ENCODE measurements at places on chromosomes 1 and 21.

- no peak for DNase-seq
Observed at GRCh38 chr1:227420147-227420546, 101.9 kb upstream of the CDC42BPA start.

- DNase-seq: no peak
Observed at GRCh38 chr1:30024411-30025195, 698.8 kb downstream of the MATN1 start.

DNA sequence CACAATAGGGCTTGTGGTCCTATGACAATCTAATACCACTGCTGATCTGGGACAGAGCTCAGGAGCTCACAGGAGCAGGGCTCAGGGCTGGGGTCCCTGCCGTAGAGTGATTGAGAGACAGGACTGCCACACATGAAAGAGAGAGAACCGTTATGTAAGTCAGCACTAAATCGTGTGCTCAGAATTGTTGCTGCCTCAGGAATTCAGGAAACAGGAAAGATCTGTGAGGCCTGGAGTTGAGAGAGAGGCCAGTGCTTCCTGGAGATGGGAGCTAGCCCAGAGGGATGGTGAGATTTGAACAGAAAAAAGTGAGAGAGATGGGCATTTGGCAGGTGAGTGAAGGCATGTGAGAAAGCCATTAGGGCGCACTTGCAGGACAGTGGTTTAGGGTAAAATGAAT, 17.5 kb upstream of the ACBD6 start:
- DNase-seq: no peak

DNA sequence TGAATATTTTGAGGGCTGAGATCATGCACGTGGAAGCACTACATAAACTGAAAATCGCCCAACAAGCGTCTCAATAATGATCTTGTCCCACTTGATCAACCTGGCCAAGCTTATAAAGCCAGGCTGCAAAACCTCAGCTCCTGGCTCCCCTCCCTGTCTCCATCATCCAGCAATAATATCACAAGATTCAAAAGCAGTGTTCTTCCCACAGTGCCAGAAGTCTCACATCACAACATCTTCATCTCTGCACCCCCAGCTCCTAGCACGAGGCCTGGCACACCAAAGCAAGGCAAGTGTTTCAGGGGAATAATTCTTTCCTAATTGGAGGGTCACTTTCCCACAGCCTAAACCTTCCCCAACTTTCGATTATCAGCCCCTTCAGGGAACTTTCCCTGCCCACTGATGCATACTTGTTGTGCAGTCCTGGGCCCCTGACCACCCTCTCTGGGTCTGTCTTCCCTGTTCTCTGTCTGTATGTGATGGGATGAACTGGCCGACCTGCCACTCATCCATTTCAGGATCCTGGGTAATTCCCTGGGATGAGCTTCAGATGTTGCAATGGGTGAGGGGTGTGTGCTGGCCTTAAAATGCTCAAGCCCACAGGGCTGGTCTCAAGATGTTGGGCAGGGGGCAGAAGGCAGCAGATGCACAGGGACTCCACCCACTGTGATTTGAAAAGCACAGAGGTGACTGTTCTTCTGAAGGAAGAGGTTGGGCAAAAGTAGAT, 129.0 kb downstream of the DMRTB1 start:
- no peak for DNase-seq

DNA sequence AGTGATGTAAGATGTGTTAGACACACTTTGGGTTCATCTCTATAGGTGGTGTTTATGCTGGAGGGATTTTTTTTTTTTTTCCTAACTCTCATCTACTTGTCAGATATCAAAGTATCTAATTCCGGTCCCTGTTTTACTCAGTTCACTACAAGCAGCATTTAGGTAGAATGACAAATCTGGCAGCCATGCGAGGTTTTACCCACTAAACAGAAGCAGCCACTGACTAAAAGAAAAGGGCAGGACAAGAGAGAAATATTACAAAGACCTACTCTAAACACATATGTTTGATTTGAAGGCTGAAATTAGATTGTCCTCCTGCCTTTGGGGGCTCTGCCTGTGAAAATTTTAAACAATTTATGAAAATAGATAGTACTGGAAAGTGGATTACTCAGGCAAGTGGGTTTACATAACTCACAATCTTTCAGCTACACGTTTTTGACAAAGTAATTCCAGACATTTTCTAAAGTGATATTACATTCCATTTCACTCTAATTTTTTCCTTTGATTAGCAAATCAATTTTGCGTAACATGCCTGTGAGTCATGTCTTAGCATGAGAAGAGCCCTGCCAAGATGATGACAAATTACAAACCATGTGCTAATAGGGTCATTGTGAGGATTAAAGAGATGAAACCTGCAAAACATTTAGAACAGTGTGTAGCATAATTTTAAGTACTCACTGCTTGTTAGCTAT, 172.6 kb downstream of the PLA2G4A start:
- DNase-seq: peak; percentile 69

- DNase-seq: no peak
Observed at GRCh38 chr1:4055294-4055967, 155.4 kb upstream of the C1orf174 start.

GRCh38 chr1:68551459-68551858, 54.6 kb upstream of the DEPDC1 start:
- DNase-seq: no peak

- DNase-seq: no peak
Observed at GRCh38 chr1:118148034-118148433, 37.0 kb downstream of the SPAG17 start.

DNA sequence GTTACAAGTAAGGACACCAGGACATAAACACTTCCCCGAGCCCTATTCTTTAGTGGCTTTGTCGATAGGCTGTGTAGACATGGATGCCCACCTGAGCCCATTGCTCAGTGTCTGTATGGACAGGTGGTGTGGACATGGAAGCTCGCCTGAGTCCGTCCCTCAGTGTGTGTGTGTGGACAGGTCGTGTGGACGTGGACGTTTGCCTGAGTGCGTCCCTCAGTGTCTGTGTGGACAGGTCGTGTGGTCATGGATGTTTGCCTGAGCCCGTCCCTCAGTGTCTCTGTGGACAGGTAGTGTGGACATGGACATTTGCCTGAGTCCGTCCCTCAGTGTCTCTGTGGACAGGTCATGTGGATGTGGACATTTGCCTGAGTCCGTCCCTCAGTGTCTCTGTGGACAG, 38.7 kb upstream of the COL6A2 start:
- no peak for DNase-seq

DNA sequence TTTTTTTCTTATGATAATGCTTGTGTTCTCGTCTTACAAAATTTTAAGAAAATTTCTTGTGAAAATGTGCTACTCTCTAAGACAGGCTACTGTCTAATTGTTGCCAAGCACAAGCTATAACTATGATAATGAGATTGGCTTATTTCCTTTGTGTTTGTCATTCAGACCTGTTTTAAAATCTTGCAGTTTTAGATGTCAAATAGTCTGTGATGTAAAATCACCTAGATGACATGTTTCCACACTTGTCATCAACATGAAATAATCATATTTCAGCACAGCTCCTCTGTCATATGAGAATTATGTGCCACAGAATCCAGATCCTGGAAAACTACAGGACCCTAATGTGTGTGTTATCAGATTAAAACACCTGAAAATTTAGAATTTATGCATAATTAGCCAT, 539.7 kb downstream of the USP25 start:
- DNase-seq: no peak

DNA sequence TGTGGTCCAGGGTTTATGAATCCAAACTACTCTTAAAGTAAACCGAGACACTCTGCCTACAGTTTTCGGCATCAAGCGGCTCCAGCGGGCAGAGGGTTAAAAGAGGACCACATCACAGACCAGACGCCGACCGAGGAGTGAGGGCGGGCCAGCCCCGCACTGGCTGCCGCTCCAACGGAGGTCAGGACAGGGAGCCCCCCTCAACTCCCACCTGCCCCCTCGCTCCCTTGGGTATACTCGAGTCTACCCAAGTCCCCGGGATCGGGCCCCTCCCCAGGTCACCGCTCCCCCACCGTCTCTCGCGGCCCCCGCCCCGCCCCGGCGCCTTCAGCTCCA, 312 bp downstream of the ARNT start:
- no peak for DNase-seq

GRCh38 chr1:94258873-94259331, 21.5 kb upstream of the ARHGAP29 start:
- peak; percentile 88 for DNase-seq

- DNase-seq: no peak
Observed at GRCh38 chr21:44927259-44927586, 6.5 kb upstream of the ITGB2 start.

GRCh38 chr1:28882009-28882628, 32.2 kb upstream of the EPB41 start:
- DNase-seq: peak; percentile 52

DNA sequence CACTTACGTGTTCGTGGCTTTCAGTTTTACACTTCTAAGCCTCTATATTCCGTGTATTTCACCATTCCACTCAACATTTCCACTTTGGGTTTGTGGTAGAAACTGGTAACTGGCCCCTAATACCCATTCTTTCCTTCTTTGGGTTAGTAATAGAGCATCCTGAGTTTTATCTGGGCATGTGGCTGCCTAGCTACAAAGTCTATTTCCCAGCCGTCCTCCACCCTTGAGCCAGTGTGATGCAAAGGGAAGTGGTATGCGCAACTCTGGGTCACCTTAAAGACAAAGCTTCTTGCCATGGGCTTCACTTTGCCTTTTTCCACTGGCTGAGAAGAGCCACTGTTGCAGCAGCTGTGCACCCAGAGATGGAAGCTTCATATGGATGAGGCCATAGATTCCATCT, 73.9 kb downstream of the LAMC2 start:
- DNase-seq: no peak

DNA sequence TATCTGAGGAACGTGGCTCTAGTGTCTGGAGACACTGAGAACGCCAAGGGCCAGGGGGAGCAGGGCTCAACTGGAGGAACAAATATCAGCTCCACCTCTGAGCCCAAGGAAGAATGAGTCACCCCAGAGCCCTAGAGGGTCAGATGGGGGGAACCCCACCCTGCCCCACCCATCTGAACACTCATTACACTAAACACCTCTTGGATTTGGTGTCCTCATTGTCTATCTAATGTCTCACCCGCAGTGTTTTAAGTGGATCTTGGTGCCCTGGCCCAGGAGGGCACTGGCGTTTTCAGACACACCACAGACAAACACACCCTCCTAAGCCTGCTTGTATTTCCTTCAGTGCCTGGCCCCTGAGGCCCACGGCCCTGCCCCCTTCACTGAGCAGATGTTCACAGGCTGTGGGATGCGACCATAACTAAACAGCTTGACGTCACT, 2.2 kb upstream of the FALEC start:
- no peak for DNase-seq

DNA sequence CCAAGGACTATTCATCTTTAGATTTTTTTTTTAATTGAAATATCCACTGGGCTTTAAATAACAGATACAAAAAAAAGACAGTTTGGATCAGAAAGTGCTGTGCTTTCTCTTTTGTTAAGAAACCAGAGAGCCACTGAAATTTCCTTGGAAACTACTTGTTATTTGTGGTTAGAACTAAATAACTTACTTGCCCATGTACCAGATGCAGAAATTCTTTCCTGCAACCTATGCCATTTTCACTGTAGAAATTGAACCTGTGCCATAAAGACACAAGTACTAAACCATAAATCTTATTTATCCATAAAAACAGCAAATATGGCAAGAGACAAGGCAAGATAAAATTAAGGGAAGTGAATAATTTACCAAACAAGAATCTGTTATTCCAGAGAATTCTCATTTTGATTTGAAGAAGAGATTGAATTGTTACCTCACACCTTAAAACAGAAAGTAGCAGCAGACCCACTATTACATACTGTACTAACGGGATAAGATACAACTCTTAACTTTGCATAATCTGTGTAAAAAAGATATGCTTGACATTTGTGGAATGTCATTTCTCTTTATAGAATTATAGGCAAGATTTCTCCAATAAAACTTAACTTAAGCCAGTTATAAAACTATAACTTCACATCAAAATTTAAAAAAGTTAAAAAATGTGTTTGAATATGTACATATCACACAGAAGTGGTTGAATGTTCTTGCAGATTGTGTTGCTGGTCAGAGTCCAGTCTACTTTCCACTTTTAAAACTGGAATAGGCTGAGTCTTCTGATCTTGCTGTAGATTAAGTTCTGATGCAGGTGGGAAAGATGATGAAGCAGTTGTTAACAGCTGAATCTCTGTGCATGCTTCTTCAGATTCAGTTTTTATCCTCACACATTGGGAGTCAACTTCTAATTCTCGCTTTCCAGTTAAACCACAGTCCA, 6.3 kb upstream of the PHTF1 start:
- DNase-seq: peak; percentile 50

DNA sequence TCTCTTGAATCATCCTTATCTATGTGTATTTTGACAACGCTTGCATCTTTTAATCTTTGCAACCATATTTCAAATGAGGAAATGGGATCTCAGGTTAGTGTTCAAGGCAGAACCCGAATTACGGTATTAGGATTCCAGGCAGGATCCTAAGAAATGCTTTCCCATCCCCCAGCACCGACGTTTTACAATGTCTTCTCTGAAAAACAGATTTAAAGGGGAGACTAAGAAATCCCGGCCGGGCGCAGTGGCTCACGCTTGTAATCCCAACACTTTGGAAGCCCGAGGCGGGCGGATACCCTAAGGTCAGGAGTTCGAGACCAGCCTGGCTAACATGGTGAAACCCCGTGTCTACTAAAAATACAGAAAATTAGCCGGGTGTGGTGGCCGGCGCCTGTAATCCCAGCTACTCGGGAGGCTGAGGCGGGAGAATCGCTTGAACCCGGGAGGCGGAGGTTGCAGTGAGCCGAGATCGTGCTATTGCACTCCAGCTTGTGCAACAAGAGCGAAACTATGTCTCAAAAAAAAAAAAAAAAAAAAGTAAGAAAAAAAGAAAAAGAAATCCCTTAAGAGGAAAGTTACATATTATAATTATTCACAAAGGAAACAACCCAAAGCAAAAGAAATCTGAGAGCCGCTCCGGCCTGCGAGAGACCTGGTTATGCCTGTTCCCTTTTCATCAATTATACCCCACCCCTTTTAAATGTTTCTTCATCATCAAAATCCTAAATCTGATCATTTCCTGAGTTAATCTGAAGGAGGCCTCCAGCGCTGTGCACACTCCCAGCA, 801 bp upstream of the GORAB start:
- DNase-seq: no peak

GRCh38 chr1:119550381-119550780, 43.4 kb downstream of the HSD3B1 start:
- DNase-seq: no peak

GRCh38 chr1:209106237-209106741, 477.2 kb upstream of the CAMK1G start:
- peak; percentile 39 for DNase-seq

DNA sequence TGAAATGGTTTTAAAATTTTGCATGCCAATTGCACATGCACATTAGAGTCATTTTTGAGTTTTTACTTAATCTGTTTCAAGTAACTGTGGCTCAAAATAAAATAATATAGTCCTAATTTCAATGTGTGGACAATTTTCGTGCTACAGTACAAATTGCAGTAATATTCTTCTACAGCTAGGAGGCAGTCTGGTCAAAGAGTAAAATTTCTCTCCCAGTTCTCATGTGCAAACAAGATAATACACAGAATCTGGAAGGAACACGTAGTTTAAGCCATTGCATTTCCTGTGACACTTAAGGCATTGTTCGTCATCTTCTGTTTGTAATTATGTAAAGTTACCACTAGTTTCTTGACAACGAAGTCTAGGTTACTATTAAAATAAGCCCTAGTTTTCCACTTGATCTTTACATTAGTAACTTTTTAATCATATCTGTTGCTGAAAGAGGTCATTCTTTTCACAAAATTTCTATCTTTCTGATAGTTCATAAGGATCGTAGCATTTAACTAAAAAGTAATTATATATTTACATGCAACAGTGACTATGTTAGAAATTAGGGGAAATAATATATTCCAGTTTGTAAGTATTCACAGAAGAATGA, 28.9 kb downstream of the ODR4 start:
- peak; percentile 46 for DNase-seq
